ENCODE measurements at places on chromosomes 7 and 10. TPM values are rescaled to one million over a fixed set of nuclear protein-coding genes. Genes with fewer than 3 reads are reported as not detected.

DNA sequence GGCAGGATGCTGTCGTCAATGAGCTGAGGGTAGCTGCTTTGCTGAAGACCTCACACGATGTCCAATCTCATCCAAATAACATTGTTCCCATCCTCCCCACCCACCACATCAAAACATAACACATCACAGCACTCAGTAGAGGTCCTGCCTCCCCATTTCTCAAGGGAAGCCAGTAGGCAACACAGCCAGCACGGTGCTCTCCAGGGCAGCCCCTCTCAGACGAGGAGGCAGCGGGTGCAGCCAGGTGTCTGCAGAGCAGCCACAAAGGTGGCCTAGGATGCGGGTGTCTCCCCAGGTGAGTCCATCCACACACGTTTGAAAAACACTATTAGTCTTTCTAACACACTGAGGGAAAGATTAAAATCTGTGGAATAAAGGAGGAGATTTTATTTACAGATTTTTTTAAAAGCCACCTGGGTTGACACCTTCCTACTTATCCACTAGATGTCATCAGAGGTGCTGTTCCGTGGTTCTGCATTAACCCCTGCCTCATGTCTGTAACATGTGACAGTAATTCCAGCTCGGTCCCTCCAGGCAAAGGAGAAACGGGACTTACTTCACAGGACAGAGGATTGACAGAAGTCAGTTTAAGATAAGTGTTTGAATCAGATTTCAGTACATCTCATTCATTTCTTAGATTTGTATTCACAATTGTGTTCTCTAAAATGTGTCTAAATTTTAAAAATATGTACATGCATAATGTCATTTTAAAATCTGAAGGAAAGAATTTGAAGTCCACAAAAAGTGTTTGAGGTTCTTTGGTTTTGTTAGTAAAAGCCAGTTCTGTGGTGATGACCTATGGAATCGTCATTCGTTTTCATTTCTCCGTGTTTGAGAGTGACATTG lies 68.0 kb downstream of the LANCL2 start:
- DNase-seq, result no peak

- no peak for DNase-seq
Observed at GRCh38 chr7:106287786-106288185, 3.0 kb upstream of the NAMPT start.

DNA sequence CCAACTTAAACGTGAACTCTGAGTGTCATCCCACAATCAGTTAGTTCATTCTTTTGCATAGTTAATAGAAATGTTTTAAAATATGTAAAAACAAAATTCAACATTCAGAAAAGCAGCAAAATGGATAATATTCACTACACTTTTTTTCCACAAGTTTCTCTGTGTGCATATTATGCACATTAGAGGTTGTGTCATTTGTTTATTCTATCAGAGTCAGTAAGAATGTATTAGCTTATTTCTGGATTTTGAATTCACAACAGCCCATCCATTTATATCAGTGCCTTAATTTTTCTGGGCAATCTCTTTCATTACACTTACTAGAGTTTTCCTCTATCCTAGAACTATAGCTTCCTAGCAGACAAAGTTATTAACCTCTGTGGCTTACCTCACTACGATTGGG lies 432.7 kb upstream of the SEMA3A start:
- no peak for DNase-seq

- no peak for DNase-seq
Observed at GRCh38 chr10:96285331-96285752, 14.0 kb upstream of the BLNK start.

DNA sequence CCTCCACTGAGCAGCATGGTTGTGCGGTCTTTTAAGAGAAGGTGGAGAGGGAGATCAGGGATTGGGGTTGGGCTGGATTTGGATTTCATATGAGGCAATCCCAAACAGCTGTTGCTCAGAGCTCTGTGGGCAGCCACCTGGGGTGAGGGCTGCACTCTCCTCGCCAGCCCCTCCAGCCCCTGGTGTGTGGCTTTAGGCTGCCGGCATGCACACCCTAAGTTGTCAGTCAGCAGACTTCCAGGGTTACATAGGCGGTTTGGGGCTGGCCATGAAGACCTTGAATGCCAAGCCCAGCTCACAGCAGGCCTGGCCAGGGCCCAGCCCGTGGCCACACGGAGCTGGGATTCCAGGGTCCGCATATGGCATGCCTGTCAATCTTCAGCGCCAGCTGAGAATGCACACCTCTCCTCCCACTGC lies 54.8 kb downstream of the ZMIZ1 start:
- DNase-seq, result no peak

GRCh38 chr7:102125127-102125596 lies 161.5 kb upstream of the SH2B2 start:
- DNase-seq, result no peak

GRCh38 chr10:50289196-50289595 lies 37.9 kb upstream of the ASAH2 start:
- no peak for DNase-seq

Gene ELN
- total RNA-seq, result 41.2 TPM

Gene SPDYE5
- not detected for total RNA-seq

Gene SEC61A2
- total RNA-seq, result 14.5 TPM

Gene TCAF2
- total RNA-seq, result 0.54 TPM

- DNase-seq, result no peak
Observed at GRCh38 chr7:111232249-111233084, 141.5 kb downstream of the LRRN3 start.

Gene CNPY1
- not detected for total RNA-seq

Gene AOAH
- 1.6 TPM for total RNA-seq

- no peak for DNase-seq
Observed at GRCh38 chr10:73857446-73857845, 16.9 kb downstream of the CAMK2G start.

DNA sequence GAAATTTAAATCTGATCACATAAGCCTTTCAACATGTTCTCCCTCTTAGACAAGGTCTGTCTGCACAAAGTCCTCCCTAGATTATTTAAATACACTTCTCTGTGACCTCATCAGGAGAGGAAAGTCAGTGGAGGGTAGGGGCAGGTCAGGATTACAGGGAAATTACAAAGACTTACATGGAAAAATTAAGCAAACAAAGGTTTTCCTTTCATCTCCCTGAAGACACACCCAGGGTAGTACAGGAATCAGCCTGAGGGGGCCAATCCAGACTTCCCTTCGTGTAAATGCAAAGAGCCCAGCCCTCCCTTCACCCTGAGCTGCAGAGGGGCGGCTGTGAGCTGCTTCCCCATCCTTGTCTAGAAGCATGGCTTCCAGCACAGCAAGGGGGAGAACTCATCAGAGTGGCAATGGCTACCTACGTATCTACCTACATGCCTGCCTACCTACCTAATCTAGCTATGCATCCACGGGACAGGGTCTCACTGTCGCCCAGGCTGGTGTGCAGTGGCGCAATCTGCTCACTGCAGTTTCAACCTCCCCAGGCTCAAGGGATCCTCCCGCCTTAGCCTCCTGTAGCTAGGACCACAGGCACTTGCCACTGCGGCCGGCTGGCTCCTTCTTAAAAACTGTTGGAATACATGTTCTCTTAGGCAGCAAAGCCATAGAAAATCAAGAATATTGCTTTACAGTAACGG lies 33.2 kb downstream of the PITRM1 start:
- DNase-seq, result no peak

Data from cardiac septum (tissue), 1 donor.